ENCODE measurements at places on chromosomes 11 and 22. TPM values are rescaled to one million over a fixed set of nuclear protein-coding genes. Genes with fewer than 3 reads are reported as not detected.

The DUSP8 gene
- 0.09 TPM for total RNA-seq

The TNKS1BP1 gene
- total RNA-seq: 11.7 TPM

The B4GALNT4 gene
- total RNA-seq: 16.4 TPM

The HYOU1 gene
- total RNA-seq: 129 TPM

The LRP4 gene
- 9.2 TPM for total RNA-seq

The SAA2 gene
- total RNA-seq: not detected

The OR2AG1 gene
- total RNA-seq: not detected

Data from neural progenitor cell (in vitro differentiated cells).